Activated naive CD4-positive, alpha-beta T cell treated with anti-CD3 and anti-CD28 coated beads, Interleukin-2, amount 50 U/mL, for 72 hours (primary cell): ENCODE measurements at places on chromosomes 6 and 20.

DNA sequence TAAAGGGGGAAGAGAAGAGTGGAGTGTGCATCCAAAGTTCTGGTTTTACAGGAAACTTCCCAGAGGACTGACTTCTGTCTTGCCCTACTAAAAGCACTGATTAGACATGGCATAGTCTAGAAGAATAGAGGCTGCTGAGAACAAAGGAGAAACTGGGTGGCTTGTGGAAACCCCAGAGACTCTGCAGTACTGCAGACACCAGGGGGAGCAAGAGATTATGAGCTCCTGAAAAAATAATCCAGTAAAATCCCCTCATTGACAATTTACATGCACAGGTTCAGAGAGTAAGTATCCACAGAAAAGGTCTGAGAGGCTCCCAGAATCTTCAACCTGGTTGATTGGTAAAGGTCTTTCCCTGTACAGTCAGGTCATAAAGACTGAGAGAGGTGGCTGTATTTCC, 48.7 kb upstream of the CLVS2 start:
- no peak for DNase-seq

DNA sequence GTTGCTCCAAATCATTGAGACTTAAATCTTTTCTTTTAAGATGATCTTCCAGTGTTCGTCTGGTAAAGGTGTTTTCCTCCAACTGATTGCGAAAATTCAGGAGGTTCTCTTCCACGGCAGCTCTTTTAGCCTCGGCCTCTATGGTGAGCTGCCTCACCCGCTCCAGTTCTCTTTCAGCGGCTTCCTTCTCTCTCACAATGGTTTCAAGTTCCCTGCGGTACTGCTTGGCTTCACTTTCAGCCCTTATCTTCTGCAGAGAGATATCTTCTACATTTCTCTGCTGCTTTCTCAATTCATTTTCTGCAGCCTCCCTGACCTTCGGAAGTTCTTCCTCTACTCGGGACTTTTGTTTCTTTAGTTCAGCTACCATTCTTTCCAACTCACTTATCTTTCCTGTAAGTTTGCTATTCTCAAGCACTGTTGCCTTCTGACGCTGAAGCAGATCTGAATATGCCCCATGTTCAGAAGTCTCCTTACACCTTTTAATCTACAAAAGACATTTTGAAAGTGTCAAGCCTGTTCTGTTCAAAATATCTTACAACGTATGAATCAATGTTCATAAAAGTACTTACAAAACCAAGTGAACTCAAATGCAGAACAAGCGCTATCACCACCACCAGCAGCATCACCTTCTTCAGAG, 22.3 kb downstream of the DST start:
- DNase-seq = no peak

GRCh38 chr20:36712775-36713174, 33.1 kb downstream of the NDRG3 start:
- no peak for DNase-seq

DNA sequence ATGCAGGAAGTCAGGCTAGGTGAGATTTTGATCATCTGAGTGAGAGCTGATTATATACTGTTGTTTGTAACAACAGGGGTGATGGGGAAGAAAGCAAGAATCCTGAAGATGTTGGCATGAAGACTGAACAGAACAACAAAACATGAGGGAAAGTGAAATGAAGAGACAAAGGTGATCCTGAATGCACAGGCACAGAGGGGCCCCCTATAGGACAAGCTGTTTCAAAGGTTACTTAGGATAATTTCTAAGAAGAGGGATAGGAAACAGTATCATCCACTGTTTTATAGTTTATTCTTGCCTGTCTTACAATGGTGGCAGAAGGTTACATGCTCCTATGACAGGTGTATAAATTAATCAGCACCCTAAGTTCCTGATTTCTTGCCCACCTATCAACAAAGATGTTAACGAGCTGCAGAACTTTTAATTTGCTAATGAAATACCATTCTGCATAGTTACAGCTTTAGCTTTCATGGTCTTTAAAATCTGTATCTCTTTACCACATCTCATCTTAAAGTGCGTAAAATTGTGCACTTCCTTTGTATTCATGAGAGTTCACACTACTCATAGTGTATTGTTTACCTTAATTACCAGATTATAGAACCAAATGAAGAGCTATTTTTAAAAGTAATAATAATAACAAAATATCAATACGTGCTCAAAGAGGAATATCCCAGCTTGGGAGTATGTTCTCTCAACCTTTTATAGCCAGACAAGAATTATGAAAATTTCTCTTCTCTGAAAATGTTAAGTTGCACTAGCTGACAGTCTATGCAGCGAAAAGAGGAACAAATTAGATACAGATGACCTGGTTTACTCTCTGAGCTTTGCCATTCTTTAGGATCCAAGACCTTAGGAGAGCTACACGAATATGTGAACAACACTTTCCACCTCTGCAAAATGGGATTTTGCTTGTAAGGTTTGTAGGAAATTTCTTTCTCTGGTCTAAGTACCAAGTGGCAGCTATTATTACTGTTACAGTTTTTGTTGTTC, 192.5 kb downstream of the EDN1 start:
- DNase-seq = no peak

- no peak for DNase-seq
Measured at GRCh38 chr20:50624351-50625016, 66.9 kb downstream of the RIPOR3 start.

DNA sequence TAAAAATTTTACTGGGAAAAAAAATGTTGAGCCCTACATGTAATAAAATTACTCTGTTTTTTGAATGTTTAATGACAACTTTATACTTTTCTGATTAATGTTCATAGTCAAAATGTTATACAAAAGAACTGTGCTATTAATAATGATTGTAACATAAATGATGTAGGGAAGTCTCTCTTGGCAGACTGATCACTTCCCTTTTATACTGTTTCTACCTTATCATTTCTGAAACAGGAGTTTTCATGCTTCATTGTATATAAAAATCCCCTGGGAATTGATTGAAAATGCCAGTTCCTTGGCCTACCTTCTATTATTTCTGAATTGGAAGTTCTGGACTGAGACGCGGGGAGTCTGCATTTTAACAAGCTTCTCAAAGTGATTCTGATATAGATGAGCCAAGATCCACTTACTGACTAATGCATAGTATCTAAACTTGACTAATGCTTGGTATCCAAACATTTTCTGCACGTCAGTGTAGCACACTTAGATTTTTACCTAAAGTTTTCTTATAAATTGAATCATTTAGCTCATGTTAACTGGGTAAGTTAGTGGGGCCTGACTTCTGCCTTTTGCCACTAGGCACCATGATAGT, 7.2 kb upstream of the HDAC2 start:
- no peak for DNase-seq

DNA sequence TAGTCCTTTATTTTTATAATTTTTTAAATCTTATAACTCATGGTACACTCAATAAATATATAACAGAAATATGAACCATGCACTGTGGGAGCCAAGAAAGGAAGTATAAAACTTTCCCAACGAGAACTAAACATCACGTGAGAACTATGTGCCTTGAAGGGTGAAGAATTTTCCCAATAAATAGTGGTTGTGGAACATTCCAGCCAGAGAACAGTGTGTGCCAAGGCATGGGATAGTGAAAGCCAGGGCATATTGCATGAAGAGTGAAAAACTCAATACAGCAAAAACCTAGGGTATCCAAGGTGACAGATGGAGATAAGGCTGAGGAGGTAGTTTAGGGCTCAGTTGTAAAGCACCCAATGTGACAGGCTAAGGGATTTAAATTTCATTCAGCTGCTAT, 86.1 kb downstream of the SIM1 start:
- no peak for DNase-seq

GRCh38 chr6:135311446-135312200, 130.5 kb downstream of the MYB start:
- DNase-seq = no peak

- no peak for DNase-seq
Measured at GRCh38 chr6:169366258-169366901, 112.7 kb upstream of the THBS2 start.
